GM12892 (cell line): ENCODE measurements at places on chromosomes 5 and 9.

DNA sequence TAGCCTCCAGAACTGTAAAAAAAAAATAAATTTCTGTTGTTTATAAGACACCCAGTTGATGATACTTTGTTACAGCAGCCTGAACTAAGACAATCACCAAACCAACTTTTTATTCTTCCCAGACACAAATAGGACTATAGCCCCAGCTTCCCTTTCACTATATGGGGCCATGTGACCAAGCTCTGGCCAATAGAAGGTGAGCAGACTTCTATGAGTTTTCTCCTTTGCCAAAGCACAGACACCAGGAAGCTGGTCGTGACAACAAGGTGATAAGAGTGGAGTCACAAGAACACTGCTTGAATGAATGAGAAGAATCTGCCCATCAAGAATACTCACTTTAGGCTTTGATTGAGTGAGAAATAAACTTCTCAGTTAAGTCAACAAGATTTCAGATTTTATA lies 217.7 kb downstream of the DEPDC1B start:
- no peak for DNase-seq

DNA sequence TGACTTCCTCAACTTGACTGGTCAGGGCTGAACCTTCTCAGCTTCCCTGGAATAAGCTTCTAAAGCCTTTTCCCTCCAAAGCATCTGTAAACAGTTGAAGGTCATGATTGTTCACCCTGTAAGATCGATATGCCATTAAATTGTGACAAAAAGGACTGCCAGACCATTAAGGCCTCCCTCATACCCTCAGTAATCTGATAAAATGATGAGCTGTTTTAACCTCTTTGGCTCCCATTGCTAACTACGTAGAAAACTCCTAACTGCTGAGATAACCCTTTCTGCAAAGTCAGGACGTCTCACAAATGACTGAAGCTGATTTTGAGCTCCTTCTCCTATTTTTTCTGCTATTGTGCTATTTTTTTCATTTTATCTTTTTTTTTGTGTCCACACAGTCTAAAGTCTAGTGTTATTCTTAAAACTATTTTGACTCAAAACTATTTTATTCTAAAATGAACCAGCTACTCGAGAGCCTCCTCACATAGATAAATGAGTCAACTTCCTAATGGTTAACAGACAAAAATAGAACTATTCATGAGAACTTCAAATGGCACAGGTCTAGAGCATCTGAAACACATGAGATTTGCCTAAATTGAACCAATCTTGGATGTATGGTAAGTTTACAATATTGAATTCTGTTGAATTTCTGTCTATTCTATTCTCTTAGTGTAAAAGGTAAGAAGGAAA lies 395.6 kb upstream of the TLE4 start:
- DNase-seq = no peak

DNA sequence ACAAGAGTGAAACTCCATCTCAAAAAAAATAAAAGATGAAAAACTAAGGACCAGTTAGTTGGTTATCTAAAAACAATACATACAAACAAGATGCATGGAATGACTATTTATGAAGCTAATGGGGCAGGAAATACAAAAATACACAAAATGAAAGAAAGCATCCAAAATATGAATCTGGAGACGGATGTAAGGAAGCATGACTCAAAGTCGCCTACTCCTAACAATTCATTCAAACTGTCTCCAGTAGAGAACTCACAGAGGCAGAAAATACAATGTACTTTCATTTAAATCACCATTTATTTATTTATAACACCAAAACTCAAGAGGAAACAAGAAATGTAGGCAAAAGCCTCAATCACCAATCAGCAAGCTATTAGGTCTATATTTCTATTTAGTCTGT lies 68.4 kb downstream of the SCAI start:
- DNase-seq = no peak

DNA sequence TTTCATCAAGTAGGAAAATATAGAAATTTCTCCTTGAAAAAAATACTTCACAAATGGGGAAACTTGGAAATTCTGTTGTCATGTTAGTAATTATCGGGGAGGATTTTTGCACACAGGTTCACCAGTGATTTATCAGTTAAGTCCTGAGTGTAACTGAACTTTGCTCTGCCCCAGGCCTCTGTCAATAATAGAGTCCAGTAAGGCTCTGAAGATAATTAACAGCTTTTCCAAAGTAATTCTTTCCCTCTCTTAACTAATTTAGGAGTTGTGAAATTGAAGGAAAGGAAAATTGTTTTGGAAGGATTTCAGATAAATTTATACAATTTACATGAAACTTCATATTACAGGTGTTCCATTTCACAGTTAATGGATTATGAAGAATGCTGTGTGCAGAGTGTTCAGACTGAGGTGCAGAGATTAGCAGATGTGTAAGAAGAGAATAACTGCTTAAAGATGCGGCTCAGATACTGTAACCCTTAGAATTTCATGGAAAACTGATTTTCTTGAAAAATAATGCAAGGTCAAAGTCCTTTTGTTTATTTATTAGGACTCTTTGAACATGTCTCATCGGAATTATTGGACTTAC lies 2.9 kb upstream of the AGXT2 start:
- no peak for DNase-seq

- DNase-seq = no peak
Measured at GRCh38 chr5:41842777-41843176, 27.4 kb downstream of the OXCT1 start.

DNA sequence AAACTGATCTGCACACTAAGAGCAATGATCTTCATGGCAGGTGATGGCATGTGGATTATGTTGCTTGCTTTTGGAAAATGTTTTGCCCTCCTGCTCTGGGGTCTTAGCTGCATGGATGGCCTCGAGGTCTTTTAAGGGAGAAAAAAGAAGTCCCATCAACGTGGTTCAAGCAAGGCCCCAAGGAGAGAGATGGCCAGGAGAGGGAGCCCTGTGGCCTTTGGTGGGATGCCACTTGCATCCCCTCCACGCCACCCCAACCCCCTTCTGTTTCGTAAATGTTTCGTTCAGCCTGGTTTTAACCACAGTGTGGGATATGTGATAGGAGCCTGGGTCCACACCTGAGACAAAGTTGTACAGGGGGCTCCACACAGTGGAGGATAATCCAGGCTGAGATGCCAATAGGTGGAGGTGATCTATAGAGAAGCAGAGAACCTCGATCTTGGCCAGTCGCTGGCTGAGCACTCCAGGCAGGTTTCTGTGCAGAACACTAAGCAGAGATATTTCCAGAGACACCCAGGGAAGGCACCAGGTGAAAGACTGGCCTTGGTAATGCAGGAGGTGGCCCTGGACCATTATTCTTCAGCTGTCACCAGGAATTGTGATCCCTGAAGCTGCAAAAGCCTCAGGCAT lies 25.8 kb upstream of the FRRS1L start:
- DNase-seq = no peak

GRCh38 chr9:107266624-107267368 lies 16.3 kb upstream of the RAD23B start:
- DNase-seq = no peak

GRCh38 chr5:128413356-128413755 lies 124.7 kb downstream of the FBN2 start:
- no peak for DNase-seq

DNA sequence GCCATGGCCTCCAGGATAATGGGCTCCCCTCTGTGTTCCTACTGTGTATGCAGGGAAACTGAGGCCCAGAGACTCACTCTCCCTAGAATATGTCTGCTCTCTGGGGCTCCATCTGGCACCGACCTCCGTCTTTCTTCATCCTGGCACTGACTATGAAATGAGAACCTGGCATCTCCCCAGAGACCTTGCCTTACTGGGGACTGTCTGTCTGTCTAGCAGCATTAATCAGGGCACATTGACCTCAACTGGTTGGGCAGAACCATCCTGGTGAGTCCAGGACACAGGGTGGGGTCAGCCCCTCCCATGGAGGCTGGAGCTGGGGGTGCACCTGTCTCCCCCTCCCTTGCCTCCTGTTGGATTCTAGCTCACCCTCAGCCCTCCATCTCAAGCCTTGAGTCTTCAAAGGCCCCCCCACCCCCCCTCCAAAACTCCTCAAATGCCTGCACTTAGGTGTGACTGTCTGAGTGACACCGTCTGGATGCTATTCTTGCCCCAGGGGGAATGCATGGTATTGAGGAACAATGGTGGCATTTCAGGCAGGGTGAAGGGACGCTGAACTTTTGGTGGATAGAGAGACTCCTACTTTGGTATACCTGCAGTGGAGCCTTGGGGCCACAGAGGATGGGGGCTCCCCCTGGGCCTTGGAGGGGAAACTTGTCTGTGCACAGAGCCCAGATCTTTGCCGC lies 12.8 kb upstream of the PITX1 start:
- no peak for DNase-seq

DNA sequence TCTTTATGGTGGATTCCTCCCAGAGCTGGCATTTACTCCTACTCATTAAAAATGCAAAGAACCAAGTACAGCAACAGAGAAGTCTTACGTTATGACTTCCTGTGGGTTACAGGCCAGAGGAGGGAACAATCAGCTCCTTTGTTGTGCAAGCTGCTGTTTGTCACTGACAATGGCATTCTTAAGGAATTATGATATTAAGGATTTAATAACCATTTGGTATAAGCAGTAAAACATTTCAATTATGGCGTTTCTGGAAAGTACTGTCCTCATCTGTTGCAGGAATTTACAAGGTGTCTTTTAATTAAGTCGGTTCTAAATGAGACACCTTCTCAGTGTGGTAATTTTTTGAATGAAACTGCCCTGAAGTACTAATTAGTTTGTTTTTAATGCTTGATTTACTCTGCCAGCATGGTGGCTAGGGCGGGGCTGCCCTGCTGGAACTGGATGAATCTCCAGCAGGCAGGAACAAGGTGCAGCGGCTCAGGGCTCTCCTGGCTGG lies 49.1 kb upstream of the VDAC1 start:
- no peak for DNase-seq

DNA sequence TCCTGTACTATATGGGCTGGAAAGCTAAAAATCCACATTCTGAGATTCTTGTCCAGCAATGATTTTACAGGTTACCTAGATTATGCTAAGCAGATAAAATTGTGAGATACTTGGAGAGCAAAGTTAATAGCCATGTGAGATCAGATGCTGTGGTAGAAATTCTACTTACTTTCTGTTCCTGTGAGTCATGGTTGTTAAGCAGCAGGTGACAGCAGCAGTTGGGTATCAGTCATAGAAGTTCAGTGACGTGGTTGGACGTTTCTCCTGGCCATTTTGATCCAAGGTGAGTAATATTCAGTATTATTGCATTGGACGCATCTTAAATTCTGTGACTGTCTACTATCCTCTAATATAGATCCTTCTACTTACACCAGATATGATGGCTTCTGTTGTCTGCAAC lies 524.5 kb downstream of the TMEM38B start:
- no peak for DNase-seq

GRCh38 chr5:142830241-142831008 lies 60.2 kb downstream of the ARHGAP26 start:
- no peak for DNase-seq

DNA sequence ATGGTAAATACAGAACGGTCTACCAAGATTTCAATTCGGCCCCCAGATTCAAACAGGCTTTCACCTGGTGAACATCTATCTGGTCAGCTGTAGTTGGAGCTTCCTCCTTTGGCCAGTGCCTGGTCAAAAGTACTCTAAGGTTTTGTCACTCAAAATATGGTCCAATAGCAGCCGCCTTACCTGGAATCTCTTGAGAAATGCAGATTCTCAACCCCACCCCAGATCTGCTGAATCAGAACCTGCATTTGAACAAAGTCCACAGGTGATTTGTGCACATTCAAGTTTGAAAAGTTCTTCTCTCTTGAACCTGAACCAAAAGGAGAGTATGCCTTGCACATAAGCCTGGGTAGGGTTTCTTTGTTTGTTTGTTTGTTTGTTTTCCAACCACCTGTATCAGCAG lies 17.6 kb upstream of the WHRN start:
- DNase-seq = no peak

GRCh38 chr5:10564838-10565784 lies 1.2 kb downstream of the ANKRD33B start:
- DNase-seq = no peak

GRCh38 chr9:135297456-135298075 lies 182.0 kb upstream of the PPP1R26 start:
- no peak for DNase-seq

DNA sequence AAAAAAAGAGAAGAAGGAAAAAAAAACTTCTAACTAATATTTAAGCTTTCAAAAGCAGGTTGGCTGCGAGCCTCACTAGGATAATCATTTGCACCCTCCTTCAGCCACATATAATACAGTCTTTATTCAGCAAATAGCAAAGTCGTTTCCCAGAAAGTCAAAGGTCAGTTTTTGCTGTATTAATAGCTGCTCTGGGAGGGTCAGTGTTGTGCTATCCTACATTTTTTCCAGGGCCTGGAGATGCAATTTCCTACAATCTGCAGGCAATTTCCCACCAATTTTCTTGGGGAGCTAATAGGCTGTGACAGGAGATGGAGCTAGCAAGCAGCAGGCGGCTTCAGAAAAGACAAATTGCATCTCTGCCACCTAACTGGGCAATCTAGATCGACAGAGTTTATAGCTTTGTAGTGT lies 136.8 kb downstream of the TLE1 start:
- DNase-seq = no peak

GRCh38 chr9:125541840-125542243 lies 165.2 kb downstream of the MAPKAP1 start:
- DNase-seq = no peak

DNA sequence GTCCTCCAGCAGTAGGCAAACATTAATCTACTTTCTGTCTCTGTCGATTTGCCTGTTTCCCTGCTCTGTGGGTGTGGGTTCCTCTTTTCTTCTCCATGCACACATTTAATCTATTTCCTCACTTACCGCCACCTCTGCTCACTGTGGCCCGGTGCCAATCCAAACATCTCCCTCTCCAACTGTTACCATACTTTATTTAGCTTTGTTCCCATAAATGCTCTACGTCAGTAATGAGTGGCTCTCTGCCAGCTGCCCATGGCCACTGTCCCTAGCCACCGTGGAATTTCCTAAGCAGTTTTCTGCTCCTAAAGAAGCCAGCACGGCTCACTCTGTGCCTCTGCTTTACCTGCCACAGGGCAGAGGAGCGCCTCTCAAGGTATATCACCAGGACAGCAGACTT lies 19.5 kb upstream of the GOLPH3 start:
- DNase-seq = no peak

DNA sequence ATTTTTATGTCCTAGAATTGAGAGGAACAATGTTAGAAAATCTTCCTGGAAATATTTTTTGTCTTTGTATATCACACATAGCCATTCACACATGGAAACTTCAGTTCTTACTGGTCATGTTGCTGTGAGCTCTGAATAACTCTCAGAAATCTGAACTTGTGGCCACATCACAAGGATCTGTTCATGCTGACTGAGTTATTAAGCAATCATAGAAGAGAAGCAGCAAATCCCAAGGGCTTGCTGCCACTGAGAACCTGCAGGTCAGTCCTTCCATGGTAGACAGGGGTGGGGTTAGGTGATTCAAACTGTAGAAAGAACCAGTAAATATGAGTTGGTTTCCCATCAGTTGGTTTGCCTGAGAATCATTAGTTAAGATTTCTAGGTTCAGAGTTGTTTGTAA lies 27.6 kb downstream of the SGCD start:
- DNase-seq = no peak

GRCh38 chr5:16585041-16585667 lies 31.6 kb downstream of the RETREG1 start:
- DNase-seq = no peak

- DNase-seq = no peak
Measured at GRCh38 chr9:136950656-136951276, 1.3 kb upstream of the LCN12 start.

- DNase-seq = no peak
Measured at GRCh38 chr9:113309204-113309813, 6.1 kb upstream of the RNF183 start.

- DNase-seq = no peak
Measured at GRCh38 chr5:176714067-176714466, 66.8 kb downstream of the TSPAN17 start.

- DNase-seq = no peak
Measured at GRCh38 chr9:130372057-130372456, 72.7 kb upstream of the ASS1 start.

GRCh38 chr5:97495301-97495700 lies 312.3 kb upstream of the RIOK2 start:
- DNase-seq = no peak
